ENCODE measurements at places on chromosomes 3 and 15.

- DNase-seq, result no peak
These were observed 173.1 kb upstream of the CHRNA7 start for GRCh38 chr15:31857194-31857593.

DNA sequence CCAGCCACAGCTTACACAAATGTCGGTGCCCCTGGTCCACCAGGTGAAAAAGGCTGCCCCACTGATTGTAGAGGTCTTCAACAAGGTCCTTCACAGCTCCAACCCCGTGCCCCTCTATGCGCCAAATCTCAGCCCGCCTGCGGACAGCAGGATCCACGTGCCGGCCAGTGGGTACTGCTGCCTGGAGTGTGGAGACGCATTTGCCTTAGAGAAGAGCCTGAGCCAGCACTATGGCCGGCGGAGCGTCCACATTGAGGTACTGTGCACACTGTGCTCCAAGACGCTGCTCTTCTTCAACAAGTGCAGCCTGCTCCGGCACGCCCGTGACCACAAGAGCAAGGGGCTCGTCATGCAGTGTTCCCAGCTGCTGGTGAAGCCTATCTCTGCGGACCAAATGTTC lies 32.9 kb upstream of the ALPK3 start:
- no peak for DNase-seq

DNA sequence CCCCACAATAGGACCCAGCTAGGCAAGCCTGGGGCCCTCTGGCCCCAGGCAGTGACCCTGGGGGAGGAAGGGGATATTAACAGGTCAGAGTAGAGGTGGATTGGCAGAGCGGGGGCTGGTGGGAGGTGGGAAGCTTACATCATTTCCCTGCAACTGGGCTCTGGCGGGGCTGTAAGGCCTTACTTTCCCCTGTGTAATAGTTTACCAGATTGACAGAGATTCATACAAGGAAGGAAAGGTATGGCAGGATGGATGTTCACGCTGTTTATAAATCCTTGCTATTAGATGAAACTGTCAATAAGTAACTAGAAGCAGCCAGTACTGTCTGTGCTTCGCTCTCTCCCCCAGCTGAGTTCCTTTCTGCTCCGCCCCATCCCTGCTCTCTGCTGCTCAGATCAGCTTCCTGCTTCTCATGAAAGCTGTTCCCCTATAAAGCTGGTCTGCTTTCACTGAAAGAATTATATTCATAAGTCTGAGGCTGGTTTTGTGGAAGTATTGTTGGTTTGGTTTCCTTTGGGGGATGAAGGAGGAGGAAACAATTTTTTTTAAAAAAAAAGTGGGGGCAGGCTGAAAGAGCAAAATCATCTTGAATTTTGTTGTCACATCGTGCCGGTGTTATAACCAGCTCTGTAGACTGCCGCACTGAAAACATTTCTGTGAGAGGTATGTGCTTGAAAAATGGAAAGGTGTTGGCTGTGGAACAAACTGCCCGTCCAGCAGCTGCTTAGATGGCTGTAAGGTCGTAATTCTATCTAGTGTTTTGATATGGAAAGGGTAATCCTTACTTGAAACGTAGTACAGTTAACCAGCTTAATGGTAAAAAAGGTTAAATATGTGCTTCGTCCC lies 76.4 kb downstream of the BBX start:
- no peak for DNase-seq

DNA sequence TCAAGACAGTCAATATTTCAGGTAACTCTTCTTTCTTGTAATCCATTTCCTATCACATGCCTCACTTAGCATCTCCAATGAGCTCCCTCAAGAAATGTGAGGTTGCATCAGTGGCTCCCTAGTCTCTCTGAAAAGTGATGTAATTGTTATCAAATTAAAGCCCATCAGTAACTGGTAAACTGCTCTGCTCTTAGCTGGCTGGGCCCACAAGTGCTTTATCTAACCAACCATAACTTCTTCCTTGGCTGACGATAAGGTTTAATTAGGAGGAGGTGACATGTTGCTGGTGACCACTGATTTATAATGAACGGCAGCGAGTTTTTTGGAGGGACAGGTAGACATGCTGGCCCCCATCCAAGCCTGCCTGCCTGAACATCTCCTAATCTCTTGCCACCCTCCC lies 79.6 kb downstream of the RTP4 start:
- DNase-seq, result no peak

GRCh38 chr3:101825904-101826445 lies 23.3 kb upstream of the NFKBIZ start:
- no peak for DNase-seq

GRCh38 chr15:76987896-76988860 lies 6.7 kb upstream of the PSTPIP1 start:
- DNase-seq, result no peak

DNA sequence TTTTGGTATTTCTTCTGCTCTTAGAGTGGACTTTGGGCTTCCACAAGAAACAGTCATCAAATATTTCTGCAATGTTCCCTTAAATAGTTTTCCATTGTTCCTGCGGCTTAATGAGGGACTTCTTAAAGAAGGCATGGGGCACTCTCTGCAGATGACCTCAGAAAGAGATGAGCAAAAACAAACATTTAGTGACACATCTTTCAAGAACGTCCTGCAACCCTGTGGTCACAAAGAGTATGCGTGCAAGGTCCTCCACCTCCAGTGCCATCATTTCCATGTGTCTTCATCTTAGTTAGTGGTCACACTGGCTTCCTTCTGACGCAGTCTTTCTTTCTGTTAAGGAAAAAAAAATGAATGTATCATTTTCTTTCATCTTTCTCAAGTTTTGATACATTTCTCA lies 56.2 kb downstream of the GREM1 start:
- DNase-seq, result peak; percentile 76

GRCh38 chr3:54706738-54707137 lies 221.1 kb downstream of the LRTM1 start:
- no peak for DNase-seq

DNA sequence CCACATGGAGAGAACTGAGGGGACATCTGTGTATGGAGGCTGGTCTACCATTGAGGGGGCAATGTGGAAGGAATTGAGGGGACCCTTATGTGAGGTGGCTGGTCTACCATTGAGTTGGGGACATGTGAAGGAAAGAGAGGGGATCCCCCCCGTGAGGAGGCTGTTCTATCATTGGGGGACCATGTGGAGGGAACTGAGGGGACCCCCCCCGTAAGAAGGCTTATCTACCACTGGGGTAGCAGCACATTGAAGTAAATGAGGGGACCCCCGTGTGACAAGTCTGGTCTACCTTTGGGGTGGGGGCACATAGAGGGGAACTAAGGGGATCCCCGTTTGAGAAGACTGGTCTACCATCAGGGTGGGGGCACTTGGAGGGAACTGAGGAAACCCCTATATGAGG lies 158.0 kb downstream of the FBLN2 start:
- DNase-seq, result no peak

GRCh38 chr3:135834465-135834864 lies 131.1 kb upstream of the PPP2R3A start:
- DNase-seq, result no peak

DNA sequence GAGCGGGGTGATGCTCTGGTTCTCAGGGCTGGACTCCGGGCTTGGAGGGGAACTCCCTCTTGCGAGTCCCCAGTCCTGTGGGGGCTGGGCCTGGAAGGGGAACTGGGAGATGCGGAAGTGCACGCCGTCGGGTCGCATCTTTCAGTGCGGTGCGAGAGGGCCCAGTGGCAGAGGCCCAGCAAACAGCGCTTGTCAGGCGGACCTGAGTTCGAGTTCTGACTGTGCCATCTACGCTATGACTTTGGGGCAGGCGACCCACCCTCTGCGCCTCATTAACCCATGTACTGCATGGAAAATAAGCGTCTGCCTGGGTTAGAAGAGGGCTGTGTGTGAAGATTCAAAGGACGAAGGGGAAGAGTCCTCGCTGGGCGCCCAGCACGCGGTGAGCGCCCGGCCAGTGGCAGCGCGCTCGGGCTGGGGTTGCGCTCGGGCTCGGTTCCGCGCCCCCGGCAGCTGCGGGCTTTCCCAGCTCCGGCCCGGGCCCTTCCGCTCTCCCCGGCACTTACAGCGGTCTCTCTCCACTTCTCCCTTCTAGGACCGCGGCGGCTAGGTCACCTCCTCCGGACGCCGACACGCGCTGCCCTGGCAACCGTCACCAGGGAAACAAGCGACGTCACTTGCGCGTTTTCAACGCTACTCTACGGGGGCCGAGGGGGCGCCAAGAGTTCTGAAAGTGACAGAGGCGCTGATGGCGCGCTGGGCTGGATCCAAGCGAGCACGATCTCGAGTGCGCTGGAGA lies at the start of gene CCDC13:
CCDC13 (minus strand) TSS at position 584 of the 739 bp plus-strand sequence. CDS start 14,908 bp downstream, outside the sequence.
- DNase-seq, result peak; percentile 15

DNA sequence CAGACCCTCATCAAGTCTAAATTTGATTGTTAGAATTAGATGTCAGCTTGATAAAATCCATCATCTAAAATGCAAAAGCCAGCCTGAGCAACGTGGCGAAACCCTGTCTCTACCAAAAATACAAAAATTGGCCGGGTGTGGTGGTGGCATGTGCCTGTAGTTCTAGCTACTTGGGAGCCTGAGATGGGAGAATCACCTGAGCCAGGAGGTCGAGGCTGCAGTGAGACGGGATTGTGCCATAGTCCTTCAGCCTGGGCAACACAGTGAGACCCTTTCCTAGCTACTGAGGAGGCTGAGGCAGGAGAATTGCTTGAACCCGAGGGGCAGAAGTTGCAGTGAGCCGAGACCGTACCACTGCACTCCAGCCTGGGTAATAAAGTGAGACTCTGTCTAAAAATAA lies 69.5 kb downstream of the MYO1E start:
- no peak for DNase-seq

- peak; percentile 54 for DNase-seq
These were observed 82.6 kb downstream of the PCCB start for GRCh38 chr3:136332776-136333175.

DNA sequence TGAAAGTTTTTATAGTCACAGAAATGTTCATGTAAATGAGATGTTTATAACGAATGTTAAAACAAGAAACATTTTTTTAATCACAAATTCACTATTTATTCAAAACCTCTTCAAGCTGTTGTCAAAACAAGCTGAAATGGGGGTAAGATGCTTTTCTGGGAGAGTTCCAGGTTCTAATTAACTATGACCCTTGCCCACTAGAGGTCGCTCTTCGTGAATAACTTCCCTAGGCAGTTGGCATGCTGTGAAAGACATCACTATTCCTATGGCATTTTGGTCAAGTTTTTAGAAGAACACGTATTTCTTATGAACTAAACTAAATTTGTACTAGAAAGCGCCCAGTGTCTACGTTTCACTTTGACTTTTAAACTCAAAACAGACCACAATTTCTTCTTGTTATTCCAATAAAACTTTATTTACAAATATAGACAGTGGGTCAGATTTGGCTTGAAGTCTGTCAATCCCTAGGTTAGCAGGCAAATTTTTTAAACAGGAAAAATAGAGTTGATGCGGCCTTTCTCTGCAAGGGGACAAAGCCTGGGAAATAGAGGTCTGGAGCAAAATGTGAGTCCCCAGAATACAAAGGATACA lies 62.8 kb upstream of the CMTM8 start:
- peak; percentile 23 for DNase-seq

DNA sequence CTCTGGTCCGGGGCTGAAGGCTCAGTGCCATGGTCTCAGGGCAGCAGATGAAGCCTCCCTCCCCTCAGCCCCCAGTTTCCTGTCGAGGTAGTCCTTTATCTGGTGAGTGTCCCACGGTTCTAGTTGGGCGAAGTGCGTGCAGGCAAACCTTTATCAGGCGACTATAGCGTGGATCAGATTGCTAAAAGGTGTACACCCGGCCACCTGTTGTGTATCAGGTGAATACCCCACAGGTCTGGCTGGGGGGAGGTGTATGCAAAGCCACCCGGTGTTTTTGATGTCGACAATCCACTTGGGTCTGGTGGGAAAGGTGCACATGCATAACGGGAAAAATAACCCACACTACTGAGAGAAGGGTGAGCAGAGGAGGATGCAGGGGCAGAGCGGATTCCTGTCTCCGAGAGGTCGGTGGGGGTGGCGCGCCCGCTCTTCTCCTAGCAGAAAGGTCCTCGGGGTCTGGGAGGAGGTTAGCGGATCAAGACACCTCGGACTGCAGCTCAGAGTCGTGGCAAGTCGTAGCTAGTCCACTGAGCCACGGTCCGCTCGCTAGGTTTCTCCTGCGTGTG lies 507 bp downstream of the SLC12A6 start:
- DNase-seq, result no peak

- DNase-seq, result no peak
These were observed 44.1 kb downstream of the SLTM start for GRCh38 chr15:58889363-58889762.

DNA sequence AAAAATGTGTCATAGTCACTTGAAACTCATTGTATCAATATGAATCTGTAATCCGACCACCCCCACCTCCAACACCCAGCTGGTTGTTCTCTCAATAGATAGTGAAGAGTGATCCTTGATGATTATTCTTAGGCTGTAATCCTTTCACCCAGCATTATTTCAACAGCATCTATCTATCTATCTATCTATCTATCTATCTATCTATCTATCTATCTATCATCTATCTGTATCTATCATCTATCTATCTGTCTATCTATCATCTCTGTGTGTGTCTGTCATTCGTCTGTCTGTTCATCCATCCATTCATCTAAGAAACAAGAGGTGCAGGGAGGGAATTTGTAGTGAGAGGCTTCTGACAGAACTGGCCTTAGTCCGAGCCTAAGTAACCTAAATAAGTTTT lies 78.7 kb upstream of the IGSF10 start:
- DNase-seq, result no peak

- no peak for DNase-seq
These were observed 34.8 kb upstream of the RASA2 start for GRCh38 chr3:141452045-141452444.

DNA sequence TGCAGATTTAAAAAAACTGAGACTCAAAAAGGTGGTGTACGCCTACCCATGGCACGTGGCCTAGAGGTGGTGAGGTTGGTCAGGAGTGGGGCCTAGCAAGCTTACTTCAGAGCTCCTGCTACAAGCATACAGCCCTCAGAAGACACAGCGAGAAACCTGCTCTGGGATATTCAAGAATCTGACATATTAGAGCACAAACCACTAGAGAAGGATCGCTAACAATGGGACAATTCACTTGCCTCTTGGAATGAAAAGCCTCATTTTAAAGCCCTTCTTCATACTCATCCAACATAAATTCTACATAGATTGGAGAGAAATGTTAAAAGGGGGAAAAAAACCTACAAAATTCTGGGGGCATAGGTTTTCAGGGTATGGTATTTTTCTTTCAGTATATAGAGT lies 118.0 kb upstream of the ARHGEF3 start:
- DNase-seq, result no peak

- DNase-seq, result no peak
These were observed 17.7 kb downstream of the STAG1 start for GRCh38 chr3:136734382-136735070.

All from AG04450 (cell line).